Islet precursor cell (in vitro differentiated cells): ENCODE measurements at places on chromosomes 1 and 21.
A peak's percentile ranks its signal among the peaks of the same experiment; 100 is the strongest.

GRCh38 chr1:109425391-109426280 is 612 bp downstream of the PSMA5 start:
- no peak for DNase-seq

GRCh38 chr1:171155484-171155883 is 29.6 kb upstream of the FMO2 start:
- no peak for DNase-seq

GRCh38 chr1:209402697-209403096 is 180.8 kb upstream of the CAMK1G start:
- DNase-seq, result no peak

GRCh38 chr21:43317959-43318358 is 109.0 kb downstream of the SIK1 start:
- no peak for DNase-seq

DNA sequence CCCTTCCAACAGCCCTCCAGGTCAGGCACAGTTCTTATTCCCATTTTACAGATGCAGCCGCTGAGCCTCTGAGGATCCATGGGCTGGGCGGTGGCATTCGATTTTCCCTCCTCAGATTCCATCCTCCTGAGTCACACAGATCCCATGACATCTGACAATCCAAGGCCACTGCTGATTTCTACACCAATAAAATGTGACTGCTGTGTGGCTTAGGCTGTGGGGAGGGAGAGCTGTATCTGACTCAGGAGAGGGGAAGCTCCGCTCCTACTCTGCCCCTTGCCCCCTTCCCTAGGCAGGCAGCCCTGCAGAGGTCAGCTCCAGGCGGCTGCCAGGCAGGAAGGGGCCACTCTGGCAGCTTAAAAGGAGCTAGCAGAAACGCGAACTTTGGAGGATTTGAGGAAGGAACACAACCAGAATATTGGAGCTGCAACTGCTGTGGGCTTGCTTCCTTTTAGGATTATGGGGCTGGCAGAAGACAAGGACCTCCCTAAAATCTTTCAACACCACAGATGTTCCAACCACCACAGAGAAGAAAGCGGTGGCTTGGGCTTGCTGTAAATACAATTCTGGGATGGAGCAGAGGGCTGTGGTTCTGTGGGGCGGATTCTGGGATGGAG is 50.0 kb downstream of the MRPL37 start:
- DNase-seq, result peak; percentile 91

- no peak for DNase-seq
Measured at GRCh38 chr1:215104283-215104682, 21.7 kb downstream of the KCNK2 start.

DNA sequence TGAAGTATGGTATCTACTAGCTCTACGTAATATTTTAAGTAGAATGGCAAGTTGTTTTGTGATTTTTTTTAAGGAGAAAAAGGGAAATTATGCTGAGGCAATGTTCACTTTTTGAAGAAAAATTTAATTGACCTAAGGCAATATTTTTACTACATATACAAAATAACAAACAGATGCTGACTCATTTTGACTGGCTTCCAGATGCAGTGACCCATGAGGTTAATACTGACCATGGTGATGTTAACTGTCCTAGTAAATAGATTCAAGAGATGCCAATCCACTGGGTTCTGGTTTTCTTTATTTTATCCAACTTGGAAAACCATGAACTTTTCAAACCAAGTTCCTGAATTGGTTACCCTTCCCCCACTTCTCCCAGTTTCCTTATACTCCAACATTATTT is 154.9 kb downstream of the CRB1 start:
- no peak for DNase-seq

DNA sequence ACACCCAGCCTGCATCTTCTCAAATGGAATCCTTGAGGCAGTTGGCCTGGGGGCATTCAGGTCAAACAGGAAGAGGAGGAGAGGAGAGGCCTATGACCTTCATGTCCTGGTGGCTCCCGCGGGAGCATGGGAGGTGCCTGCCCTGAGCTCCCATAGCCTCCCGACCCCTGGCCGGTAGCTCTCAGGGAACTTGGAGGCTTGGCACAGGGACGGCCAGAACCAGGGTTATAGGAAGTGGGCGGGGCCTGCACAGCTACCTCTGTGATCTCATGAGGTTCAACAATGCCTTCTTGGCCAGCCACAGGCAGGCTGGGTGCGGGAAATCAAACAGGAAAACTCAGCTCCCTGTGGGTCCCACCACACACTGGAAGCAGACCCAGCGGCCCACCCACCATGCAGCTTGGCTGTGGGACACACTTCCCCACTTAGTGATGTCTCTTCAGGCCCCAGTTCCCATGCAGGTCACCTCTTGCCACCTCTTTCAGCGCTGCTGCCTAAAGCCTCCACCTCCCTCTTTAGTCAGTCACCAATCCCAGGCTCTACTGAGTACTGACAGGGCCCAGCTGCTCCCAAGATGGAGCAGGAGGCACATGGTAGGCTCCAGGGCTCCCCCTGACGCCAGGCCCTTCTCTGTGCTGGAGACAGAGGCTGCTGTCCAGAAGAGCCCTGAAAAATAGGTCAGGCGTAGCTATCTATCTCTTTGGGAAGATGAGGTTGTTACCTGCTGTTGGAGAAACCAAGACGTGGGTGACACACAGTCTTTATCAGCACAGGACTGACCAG is at the start of gene SLFNL1:
Gene SLFNL1 (minus strand): TSS at position 200 of the 783 bp plus-strand sequence. CDS start 1,065 bp downstream, outside the sequence.
- no peak for DNase-seq

DNA sequence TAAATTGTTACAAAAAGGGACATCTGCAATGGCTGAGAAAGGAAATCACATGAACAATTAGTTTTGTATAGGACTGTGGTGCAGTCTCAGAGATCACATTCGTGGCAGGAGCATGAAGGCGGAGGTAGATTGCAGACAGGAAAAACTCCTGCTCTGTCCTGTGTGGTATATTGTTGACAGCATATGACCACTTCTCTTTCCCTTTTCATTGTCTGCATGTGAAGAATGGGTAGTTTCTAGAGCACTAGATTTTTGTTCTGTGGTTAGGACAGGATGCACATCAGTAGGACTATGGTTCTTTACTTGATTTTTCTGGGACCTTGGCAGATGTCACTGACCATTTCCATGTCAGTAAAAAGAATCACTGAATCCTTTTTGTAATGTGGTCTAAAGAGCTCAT is 625.9 kb upstream of the PKN2 start:
- DNase-seq, result no peak

DNA sequence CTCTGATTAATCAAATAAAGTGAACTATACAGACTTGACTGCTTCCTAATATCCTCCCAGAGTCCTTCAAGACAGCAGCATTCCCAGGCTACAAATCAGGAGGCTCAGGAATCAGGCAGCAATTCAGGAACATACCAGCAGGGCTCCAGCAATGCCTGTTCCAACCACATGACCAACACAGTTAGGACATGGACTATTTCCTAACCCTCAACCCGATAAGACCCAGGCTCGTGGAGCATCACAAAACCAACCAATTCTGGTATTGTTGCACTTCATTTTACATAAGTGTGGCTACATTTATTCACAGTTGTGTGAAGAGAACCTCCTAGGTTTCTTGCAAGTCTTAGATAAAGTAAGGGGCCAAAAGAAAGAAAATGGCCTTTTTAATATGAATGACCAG is 546.2 kb upstream of the ADGRL2 start:
- peak; percentile 72 for DNase-seq

DNA sequence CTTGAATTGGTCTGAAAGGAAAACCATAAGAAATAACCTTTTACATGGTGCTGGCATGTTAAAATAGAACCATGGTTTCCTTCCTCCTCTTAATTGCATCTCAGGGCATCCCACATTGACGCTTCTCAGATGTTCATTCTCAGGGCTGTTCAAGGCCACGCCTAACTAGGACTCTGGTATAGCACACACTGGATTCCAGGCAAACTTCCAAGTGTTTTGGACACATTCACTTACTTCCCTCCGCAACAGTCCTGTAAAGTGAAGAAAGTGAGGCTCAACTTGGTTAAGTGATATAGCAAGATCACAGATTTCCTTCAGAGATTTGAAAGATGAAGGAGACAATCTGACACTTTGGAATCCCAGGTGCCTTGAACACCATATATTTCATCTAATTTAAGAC is 244.8 kb downstream of the DUSP10 start:
- no peak for DNase-seq

- DNase-seq, result no peak
Measured at GRCh38 chr1:33477451-33477850, 5.0 kb downstream of the ZSCAN20 start.

DNA sequence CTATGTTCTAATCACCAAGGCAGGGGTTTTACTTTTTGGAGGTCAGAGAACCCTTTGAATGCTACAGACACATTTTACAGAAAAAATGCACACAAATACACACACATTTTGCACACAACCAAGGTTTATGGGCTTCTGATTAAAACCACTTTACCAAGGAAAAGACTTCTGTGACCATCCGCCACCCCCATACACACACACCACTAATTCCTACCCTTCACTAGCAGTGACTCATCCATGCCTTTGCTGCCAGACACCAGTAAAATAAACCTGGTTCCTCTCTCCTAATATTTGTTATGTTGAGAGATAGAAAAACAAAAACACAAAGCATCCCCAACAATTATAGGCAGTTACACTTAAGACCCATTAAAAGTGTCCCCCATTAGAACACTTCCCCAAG is 12.9 kb downstream of the PIGM start:
- peak; percentile 68 for DNase-seq

GRCh38 chr1:109354929-109355328 is 42.8 kb downstream of the SORT1 start:
- no peak for DNase-seq

DNA sequence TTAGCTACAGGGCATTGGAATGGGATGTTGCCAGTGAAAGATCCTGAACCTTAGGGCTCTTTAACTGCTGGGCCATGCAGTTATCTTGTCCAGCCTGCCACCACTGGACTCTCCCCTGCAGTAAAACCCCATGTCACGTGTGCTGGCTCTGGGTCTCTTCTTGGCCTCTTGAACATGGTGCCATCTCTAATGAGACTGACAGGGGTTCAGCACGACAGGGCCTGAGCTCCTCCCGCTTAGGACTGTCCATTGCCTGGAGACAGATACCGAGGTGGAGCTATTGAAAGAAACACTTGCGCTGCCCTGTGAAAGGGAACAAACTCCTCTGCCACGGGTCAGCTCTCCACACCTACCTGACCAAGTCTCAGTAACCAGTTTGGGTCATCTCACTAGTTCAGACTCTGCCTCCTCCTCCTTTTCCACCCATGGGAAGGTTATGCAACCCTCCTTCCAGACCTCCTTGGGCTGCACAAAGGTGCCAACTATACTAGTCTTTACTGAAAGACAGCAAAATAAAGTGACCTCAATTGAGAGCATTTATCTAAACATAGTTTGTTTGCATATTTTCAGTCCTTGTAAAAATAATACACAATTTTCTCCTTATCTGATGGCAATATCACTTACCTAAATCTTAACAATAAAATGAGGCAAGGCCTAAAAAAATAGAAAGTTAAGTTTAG is 66.0 kb downstream of the GNG12 start:
- no peak for DNase-seq

DNA sequence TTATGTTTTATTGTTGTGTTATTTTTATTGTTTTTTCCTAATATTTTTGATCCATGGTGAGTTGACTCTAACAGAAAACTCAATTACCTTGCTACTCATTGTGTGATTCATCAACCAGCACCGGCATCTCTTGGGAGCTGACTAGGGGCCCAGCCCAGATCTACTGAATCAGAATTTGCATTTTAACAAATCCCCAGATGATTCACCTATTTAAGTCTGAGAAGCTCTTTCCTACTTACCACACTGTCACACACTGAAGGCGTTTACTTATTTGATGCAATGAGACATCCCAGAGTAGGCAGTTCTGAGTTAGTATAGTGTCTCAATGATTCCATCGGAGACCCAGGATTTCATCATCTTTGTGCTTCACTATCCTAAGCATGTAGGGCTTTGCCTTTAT is 416.6 kb downstream of the RWDD3 start:
- no peak for DNase-seq

GRCh38 chr1:20726118-20726911 is 6.2 kb downstream of the SH2D5 start:
- DNase-seq, result peak; percentile 49

DNA sequence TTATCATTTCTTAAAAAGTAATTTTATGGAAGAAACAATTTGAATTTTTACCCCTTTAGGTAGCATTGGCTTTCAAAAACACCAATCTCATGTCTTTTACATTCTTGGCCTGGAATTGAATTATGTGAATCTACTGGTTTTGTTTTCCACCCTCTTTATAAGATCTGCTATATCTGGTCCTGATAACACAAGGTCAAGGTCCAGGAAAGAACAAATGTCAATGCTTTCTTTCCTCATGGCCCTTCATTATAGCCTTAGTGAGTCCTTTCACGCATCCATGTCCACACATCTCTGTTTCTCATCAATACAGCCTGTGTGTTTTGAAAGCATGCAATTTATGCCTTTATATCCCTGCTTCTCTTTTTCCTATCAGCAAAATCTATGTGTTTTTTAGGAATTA is 24.0 kb upstream of the DR1 start:
- no peak for DNase-seq

DNA sequence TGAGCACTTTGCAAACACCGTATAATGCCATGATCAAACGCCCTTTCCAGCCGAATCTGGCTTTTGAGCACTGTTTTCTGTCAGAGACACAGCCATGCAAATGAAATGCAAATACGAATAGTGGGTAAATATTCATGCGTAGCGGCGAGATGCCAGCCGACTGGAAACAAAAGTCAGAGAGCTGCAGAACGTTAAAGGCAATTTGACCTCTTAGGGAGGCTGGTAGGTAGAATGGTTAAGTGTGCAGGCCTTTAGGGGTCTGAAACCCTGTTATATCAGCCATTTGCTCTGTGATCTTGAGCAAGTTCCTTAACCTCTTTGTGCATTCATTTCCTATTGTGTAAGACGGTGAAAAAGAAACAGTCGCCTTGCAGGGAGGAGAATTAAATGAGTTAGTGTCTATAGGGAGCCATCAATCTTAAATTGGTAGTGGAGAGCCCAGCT is 6.5 kb upstream of the SDHB start:
- DNase-seq, result no peak

GRCh38 chr1:98919211-98919610 is 85.5 kb downstream of the PLPPR5 start:
- no peak for DNase-seq

DNA sequence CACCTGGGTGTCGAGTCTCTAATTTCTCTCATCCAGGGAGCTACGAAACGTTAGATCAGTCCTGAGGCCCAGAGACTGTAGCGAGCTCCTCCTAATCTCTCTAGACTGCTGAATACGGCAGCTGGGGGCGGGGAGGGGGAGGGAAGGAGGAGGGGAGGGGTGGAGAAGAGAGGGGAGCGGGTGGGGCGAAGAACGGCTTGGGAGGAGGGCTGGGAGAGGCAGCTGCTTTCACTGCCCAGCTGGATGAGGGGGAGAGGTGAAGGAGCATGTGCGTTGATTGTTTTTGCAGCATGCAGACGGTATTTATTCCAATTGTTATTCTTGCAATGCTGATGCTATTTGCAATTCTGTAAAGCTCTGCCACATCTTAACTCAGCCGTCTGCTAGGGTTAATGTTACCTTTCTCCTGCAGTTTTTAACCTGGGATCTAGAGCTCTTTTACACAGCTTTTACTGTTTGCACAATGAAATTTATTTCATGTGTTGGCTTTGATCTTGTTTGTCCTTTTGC is 790 bp downstream of the DNAJC6 start:
- no peak for DNase-seq
